ENCODE measurements at places on chromosomes 1 and 21.

DNA sequence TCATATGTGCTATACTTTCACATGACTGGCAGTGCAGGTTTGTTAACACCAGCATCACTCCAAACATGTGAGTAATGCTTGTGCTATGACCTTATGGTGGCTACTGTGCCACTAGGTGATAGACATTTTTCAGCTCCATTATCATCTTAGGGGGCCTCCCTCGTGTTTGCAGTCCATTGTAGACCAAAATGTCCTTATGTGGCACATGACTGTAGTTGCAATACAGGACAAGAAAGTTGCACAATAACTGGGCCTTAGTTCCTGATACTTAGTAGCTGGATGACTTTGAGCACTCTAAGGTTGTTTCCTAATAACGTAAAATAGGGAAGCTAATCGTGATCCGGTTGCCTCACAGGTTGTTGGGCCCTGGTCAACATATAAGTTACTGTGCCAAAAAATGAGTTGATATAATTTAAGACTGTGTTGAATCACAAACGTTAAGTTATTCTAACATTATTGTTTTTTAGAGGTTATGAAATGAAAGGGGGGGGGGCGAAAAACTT lies 511 bp upstream of the SNX27 start:
- DNase-seq: no peak

DNA sequence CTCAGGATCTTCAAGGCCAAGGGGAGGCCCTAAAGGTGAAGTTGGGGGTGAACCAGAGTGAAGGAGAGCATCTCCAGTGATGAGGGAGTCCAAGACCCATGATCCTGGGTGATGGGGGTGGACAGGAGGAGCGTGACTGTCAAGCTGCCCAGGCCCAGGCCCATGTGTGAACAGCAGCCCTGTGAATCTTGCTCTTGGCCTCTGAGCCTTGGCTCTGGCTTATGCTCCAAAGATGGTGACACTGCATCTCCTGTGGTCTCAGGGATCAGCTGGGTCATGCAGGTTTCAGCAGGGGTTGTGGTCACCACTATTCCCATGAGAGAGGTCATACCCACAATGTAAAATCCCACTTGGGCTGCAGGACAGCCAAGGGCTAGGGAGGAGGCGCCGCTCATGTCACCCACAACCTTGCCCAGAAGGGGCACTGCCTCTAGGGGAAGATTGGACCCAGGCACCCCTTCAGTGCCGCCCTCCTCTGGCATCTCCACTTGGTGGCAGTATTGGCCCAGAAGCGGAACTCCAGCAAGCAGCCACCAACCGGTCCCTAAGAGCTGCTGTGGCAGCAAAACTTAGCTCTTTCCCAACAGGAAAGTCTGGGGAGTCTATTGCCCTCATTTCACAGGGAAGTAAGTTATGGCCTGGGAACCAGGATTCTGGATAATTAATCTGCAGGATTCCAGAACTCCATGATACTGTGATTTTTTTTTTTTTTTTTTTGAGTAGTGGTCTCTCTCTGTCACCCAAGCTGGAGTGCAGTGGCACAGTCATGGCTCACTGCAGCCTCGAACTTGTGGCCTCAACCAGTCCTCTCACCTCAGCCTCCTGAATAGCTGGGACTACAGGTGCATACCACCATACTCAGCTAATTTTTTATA lies 7.5 kb upstream of the WNT3A start:
- peak; percentile 80 for DNase-seq

- no peak for DNase-seq
Observed at GRCh38 chr1:40024671-40025070, 15.9 kb upstream of the CAP1 start.

DNA sequence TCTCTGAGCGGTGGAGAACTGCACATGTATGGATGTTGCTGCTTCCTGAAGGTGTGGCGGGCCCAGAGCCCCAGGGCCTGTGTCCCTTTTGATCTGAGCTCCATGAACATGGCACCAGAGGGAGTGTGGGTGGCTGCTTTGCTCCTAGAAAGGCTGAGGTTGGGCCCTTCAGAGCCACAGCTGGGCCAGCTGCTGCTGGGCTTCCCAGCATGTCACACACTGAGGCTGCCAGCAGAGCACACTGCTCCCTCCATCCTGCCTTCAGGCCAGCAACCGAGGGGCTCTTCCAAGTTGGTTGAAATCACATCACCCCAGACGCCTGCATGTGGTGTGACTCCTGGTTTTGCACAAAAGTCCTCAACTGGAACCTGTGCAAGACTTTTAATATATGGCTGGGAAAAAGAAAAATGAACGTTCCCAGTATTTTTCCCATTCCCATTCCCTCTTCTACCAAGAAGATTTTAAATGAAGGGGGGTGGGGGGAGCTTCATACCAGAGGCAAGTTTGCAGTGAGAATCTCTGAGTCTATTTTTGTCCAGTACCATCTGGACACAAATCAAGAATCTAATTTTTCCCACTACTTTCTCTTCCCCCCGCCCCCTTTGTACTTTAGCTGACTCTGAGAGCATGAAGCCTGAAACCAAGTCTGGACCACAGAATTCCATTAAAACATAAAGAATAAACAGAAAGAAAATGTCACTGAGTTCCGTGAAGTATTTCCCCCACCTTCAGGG lies 26.2 kb upstream of the NGF start:
- DNase-seq: no peak

GRCh38 chr1:55877437-55878232 lies 662.5 kb upstream of the USP24 start:
- DNase-seq: no peak

- no peak for DNase-seq
Observed at GRCh38 chr1:19644681-19645410, 735 bp downstream of the NBL1 start.

DNA sequence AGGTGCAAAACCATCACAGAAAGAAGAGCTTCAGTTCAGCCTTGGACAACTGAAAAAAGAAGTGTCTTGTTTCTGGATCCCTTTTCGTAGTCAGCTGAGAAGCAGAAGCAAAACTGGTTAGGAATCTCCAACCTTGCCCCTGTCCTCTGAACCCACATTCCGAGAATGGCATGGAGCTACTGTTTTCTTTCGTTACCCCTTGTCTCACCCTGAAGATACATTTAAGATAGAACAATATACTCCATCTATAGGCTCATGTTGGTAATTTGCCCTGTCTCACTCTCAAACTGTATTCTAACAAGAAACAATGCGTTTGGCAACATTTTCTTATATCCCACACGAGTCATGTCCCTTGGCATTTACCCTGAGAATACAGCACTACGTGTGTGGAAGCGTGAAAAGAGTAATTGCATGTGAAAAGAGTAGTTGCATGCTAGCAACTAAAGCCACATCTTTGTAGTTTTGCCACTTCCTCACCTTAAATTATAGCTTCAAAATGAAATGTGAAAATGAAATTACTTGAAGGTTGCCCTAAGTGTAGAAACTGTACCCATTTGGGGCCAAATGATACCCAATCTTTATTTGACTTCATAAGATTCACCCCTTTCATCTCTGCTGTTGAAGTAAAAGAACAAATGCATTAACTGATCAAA lies 5.3 kb downstream of the SLAMF7 start:
- DNase-seq: no peak

DNA sequence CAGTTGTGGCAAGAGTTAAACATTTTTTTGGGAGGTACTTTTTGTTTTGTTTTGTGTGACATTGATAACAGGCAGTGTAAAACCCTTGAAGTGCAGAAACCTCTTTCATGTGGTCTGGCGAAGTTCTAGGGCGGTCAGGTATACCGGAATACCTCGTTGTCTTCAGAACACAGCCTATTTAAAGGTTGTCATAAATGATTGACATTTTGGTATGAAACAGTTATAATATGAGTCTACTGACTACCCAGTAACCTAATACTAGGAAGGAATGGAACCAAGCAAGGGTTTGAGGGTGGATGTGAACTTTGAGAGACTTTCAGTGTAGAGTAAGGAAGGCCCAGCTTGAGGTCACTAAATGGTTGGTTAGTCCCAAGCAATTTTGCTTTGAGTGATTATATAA lies 40.5 kb downstream of the PATJ start:
- DNase-seq: no peak

GRCh38 chr1:193448682-193449461 lies 262.5 kb upstream of the B3GALT2 start:
- DNase-seq: no peak

- no peak for DNase-seq
Observed at GRCh38 chr21:27532076-27532475, 565.2 kb upstream of the ADAMTS5 start.

DNA sequence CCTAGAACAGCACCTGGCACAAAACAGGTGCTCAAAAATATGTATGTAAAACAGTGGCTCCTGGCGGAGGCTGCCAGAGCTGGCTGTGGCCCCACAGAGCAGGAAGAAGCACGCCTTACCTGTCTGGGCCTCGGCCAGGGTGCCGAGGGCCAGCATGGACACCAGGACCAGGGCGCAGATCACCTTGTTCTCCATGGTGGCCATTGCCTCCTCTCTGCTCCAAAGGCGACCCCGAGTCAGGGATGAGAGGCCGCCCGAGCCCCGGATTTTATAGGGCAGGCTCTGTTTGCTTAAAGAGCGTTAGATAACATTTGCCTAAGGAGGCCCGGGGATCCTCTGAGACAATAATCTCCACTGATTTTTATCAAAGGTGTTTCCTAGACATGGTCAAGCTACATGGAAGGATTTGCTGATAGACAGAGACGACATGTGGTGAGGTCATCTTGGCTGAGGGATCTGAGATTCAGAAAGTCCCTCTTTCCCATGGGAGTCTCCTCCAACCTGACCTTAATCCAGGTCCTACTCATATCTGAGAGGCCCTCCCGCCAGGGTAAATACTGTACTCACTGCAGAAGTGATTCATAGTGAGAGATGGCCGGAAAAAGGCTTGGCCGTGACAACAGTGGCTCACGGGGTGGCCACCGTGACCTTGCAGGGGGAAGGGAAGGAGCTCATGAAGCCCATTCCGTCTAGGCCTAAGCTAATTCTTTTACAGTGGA lies at the start of gene TFF1:
Gene TFF1, minus strand, starts transcription at position 244 of the 719 bp plus-strand sequence. Its CDS starts 40 bp downstream, at position 204.
- no peak for DNase-seq

DNA sequence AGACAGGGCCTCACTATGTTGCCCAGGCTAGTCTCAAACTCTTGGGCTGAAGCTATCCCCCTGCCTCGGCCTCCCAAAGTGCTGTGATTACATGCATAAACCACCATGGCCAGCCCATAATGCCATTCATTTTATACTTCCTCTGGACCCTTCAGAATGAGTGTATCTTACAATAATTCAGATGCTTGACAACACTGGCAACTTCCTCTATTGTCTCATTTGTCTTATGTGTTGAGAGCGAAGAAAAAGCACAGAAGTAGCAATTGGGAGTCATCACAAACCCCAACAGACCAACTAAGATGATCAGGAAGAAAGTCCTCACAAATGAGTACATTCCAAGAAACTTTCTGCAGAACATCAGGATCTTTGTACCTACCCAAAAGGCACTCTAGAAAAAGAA lies 191.9 kb downstream of the RERE start:
- DNase-seq: no peak

DNA sequence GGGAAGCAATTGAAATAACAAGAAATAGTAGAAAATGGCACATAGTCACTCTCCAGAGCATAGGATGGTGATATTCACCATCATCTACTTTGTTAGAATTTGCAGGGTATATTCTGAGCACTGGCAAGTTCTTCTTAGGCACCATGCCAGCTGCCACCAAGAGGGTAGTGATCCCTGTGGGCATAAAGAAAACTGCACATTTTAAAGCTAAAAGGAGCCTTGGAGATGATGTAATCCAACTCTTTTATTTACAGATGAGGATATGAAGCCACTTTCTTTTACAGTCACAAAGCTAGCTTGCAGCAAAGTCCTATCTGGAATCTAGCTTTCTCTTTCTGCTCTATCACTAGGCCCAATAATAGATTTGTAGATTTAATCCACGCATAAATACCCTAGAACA lies 69.0 kb downstream of the PTGER3 start:
- no peak for DNase-seq

GRCh38 chr1:12059722-12060464 lies 3.2 kb upstream of the TNFRSF8 start:
- no peak for DNase-seq

GRCh38 chr1:3064901-3065300 lies 4.1 kb upstream of the PRDM16 start:
- DNase-seq: no peak
